Glutamatergic neuron (in vitro differentiated cells): ENCODE measurements at places on chromosomes 11 and 22.
A peak's percentile ranks its signal among the peaks of the same experiment; 100 is the strongest.

- DNase-seq, result no peak
Measured at GRCh38 chr11:125093502-125093901, 17.9 kb downstream of the TMEM218 start.

- no peak for DNase-seq
Measured at GRCh38 chr11:65290448-65291165, 24.1 kb upstream of the CDC42EP2 start.

DNA sequence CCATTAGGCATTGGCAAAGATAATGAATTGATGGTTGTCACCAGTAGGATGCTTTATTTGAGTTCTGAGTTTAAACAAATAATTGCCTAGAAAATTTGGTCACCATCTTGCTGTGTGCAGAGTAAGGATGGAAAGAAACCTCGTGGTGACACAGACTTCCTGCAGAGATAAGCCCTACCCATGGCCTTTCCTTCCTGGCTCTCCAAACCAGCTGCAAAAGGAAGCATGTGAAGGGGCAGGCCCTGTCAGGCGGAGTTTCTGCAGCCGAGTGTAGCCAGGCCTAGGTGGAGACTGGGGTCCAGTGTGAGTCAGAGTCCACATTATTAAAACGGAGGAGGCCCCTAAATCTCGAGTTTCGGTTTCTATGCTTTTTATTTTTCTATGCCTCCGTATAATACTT lies 83.1 kb upstream of the ADSL start:
- no peak for DNase-seq

DNA sequence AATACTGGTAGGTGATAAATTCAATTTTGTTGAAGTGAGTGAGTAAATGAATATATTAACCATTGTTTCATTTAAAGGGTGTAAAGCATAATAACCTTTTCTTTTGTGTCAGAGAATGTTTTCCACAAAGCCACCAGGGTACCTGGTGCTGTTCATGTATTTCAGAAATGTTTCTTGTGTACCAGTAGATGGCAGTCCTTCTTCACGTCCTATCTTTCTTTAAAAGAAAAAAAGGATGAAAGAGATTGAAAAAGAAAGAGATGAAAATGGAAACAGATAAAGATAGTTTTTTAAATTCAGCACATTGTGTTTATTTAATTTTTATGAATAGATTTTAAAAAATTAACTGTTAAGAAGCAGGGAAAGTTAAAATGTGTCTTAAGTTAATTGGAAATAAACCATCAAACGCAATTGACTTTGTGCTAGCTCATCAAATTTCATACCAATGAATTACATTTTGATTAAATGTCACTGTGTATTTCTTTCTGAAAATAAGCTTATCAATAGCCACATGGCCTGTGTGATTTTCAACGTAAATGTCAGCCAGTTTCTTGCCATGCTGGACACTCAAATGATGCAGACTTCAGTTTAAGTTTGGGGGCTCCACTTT lies 65.5 kb upstream of the CHORDC1 start:
- no peak for DNase-seq

GRCh38 chr11:132851247-132851646 lies 681.1 kb downstream of the OPCML start:
- DNase-seq, result no peak

GRCh38 chr11:27148506-27148905 lies 107.9 kb downstream of the BBOX1 start:
- DNase-seq, result no peak

DNA sequence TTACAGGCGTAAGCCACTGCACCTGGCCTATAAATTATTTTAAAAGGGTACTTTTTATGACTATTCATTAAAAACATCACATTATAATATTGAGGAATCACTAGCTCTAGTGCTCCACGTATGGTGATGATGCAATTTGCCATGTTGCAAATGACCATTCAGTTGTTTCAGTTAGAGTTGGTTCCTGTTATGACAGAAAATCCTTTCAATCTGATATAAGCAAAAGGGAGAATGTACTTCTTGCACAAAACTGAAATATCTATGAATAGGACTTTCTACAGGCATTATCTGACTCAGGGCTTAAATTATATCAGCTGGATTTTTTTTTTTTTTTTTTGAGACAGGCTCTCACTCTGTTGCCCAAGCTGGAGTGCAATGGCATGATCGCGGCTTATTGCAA lies 45.6 kb upstream of the RRM1 start:
- no peak for DNase-seq

- DNase-seq, result peak; percentile 4
Measured at GRCh38 chr11:1994121-1994520, 3.5 kb downstream of the H19 start.

DNA sequence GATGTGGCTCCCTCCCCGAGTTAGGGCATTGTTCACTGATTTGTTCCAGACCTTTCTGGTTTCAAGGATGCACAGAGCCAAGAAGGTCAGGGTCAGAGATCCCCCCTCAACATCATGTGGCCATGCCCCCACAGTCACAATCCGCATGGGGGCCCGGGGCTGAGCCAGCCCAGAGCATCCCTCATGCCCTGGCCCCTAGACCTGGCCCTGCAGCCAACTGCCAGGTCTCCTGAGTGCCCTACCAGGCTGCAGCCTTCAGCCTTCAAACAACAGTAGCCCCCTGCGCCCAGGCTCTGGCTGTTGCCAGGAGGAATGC lies 142.4 kb downstream of the CRYBB2 start:
- no peak for DNase-seq

DNA sequence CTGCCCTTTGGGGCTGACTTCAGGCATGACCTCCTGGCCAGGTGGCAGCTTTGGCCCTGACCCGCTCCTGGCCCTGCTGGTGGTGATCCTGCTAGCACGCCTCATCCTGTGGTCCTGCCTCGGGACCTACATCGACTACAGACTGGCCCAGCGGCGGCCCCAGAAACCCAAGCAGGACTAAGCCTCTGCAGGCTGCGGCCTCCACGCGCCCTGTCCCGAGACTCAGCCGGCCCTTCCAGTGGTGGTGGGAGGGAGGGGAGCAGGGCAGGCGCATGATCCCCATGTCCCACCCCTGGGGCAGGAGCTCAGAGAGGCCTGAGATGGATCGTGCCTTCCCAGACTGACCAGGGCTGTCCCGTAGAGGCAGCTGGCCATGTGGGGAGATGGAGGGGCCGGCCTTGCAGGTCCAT lies 2.1 kb downstream of the SMIM38 start:
- no peak for DNase-seq

DNA sequence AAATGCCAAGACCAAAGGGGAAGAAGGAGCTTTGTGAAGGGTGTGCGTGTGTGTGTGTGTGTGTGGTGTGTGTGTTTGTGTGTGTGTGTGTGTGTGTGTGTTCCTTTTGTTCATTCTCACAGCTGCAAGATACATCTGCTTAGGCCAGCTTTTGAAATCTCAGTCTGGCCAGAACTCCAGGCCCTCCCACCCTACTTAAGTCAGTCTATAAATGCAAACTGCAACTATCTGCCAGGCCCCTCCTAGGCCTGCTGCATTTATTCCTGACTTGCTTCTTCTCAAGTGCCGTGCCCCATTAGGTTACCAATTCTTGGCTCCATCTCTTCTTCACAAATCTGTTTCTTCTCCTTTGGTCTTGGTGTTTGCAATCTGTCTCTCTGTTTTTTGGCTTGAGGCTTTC lies 21.6 kb upstream of the RIC3 start:
- no peak for DNase-seq

DNA sequence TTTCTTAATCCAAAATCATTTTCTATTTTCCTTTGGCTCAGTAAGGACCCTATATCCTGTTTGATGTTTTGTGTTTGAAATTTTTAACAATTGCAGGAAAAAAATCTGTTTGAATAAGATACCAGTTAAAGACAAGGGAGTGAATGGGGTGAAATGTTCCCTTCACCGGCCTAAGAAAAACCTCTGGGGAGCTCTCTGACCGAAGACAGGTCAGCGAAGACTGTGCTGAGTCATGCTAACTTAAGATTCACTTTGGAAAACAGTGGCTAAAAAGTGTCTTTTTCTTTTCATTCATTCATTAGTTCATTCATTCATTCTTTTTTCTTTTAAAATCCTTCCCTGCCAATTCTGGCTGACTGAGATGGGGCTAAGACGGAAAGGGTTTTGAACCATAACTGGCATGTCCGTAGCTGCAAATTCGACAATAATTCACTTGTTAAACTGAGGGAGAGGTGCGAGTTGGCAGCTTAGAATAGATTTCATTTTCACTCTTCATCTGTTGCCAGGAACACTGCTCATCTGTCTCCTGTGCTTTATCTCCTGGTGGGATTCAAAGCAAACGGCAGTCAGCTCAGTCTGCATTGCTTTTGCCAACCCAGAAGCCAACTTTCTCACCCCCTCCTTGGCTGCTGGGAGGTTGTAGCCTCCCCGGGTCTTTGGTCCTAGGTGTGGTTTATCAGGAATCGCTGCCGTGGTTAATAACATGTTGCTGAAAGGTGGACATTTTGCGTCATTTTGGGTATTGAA lies 434.0 kb upstream of the LARGE1 start:
- DNase-seq, result no peak

- DNase-seq, result no peak
Measured at GRCh38 chr11:81874635-81875034, 859.0 kb downstream of the FAM181B start.

- no peak for DNase-seq
Measured at GRCh38 chr11:134052988-134053945, 15.6 kb upstream of the JAM3 start.

- DNase-seq, result no peak
Measured at GRCh38 chr11:119888119-119888518, 159.1 kb upstream of the NECTIN1 start.

DNA sequence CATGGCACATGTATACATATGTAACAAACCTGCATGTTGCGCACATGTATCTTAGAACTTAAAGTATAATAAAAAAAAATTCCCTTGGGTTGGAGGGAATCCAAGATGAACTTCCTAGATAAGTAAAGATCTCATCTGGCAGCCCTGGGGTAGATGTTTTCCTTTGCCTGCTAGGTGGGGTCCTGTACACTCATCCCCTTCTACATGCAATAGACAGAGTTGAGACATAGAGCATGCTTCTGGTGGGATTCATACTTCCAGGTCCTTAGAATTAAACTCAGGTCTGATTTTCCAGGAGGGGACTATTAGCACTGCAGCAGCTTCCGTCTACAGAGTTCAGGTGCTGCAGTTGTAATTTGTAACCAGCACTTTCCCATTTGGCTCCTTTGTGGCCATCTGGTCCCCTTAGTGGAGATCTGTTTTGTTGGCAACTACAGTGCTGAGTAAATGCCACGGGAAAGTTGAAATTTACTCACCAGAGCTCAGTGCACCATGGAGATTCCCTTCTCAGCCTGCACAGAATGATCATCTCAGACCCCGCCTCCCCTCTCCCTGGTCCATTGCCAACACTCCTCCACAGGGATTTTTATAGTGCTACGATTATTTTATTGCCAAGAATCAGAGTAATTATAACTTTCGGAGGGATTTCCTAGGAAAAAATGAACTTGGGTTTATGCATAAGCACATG lies 220.1 kb upstream of the E2F8 start:
- no peak for DNase-seq

- no peak for DNase-seq
Measured at GRCh38 chr22:18990355-18991137, 54.5 kb upstream of the PRODH start.

GRCh38 chr11:6200975-6201374 lies 2.0 kb downstream of the OR52W1 start:
- DNase-seq, result no peak

- no peak for DNase-seq
Measured at GRCh38 chr11:74434528-74434927, 32.8 kb downstream of the KCNE3 start.

DNA sequence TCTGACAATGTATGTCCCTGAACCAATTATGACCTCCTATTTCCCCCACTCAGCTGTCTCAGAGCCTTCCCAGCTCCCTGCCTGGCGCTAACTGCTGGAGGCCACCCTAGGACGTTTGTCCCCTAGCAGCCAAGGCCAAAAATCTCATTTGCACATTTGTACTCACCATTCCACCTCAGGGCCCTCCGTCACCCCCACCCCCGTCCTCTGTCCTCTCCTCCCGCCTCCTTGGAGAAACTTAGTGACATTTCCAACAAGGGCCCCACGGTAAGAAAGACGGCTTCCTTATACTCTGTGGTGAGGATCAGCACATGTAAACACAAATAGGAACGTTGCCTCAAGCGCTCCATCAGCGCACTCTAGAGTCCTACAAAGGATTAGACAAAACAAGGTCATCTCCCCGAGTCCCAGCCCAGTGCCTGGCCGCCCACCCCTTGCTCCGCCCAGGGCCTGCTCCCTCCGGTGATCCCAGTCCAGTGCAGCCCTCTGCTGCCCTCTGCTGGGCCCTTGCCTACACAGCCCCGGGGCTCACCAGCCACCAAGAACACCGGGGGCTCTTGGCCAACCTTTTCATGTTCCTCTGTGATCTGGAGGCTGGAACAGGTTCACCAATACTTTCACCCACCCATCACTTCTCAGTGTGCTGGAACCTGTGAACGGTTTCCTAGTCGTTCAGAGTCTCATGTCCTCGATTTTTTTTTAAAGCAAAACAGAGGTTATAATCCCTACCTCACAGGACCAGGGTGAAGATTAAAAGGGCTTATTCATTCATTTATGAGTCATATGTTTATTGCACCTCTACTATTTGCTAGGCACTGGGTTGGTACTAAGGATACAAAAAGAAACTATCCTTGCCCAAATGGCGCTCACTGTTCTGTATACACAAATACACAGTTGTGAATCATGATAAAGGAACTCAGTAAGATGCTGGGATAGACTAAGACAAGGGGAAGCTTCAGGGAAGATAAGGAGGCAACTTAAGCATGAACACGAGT lies 15.3 kb upstream of the CTR9 start:
- DNase-seq, result peak; percentile 98

- no peak for DNase-seq
Measured at GRCh38 chr11:62713343-62713742, 5.9 kb downstream of the GNG3 start.

DNA sequence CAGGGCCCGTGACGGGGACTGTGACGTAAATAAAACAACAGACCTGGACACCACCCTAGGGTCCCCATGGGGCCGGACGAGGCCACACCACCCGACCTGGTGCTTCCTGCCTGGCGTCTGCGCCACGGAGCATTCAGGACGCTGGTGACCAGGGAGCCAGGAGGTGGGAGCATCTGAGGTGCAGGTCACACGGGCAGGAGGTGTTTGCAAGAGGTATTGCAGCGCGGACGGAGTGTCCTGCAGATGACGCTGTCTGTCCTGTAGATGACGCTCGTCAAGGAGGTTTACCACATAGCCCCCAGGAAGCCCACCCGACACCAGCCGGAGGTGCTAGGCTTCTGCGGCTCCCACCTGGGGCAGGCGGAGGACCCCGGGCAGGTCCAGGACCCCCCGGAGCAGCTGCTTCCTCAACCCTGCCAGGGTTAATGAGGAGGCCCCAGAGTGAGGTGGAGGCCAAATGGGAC lies 986 bp upstream of the MUC5B start:
- DNase-seq, result peak; percentile 9
